Activated CD8-positive, alpha-beta memory T cell treated with anti-CD3 and anti-CD28 coated beads, Interleukin-2, amount 10 ng/mL, durations not matched to agents 7 days and 5 days (primary cell): ENCODE measurements at places on chromosomes 5 and 9. TPM values are rescaled to one million over a fixed set of nuclear protein-coding genes. Genes with fewer than 3 reads are reported as not detected.

Gene ABHD17B
- total RNA-seq: 27.0 TPM

Gene NEK6
- 10.9 TPM for total RNA-seq

Gene STPG3
- total RNA-seq: not detected

Gene NUDT2
- 28.9 TPM for total RNA-seq

Gene ELAVL2
- not detected for total RNA-seq

Gene MGAT1
- total RNA-seq: 142 TPM

Gene OR1N2
- not detected for total RNA-seq

Gene UBLCP1
- total RNA-seq: 31.0 TPM

Gene SLC36A3
- not detected for total RNA-seq

Gene AIF1L
- total RNA-seq: 0.12 TPM

Gene POLR3G
- 10.4 TPM for total RNA-seq

Gene GABRA1
- not detected for total RNA-seq

Gene HAVCR2
- total RNA-seq: 108 TPM

Gene SLCO6A1
- not detected for total RNA-seq

Gene MYMK
- not detected for total RNA-seq

Gene MYOT
- not detected for total RNA-seq

Gene IL9
- not detected for total RNA-seq

Gene WHRN
- total RNA-seq: 12.4 TPM

Gene MSMP
- total RNA-seq: not detected

Gene SPATA6L
- total RNA-seq: 0.56 TPM

Gene PCBD2
- 13.4 TPM for total RNA-seq

Gene ADRB2
- total RNA-seq: 4.4 TPM

Gene RAPGEF1
- 187 TPM for total RNA-seq

Gene FOXD1
- 0.23 TPM for total RNA-seq

Gene ARHGEF37
- 1.1 TPM for total RNA-seq

Gene TRMT10B
- 13.8 TPM for total RNA-seq

Gene GABRG2
- not detected for total RNA-seq

Gene ENTPD2
- total RNA-seq: not detected

Gene C9orf153
- not detected for total RNA-seq

Gene ZNF169
- total RNA-seq: 8.9 TPM

Gene ACOT12
- not detected for total RNA-seq

Gene TDRD7
- total RNA-seq: 15.3 TPM

Gene FRMD3
- total RNA-seq: 0.82 TPM

Gene UGT3A1
- not detected for total RNA-seq

Gene AGXT2
- total RNA-seq: not detected

Gene WDR31
- 1.1 TPM for total RNA-seq

Gene COL5A1
- 0.09 TPM for total RNA-seq

Gene OTULIN
- total RNA-seq: 123 TPM

Gene PKD2L2
- total RNA-seq: 0.38 TPM

Gene PCDHAC2
- not detected for total RNA-seq

Gene RFESD
- 3.3 TPM for total RNA-seq

Gene AK1
- 34.3 TPM for total RNA-seq

Gene GSN
- 8.0 TPM for total RNA-seq

Gene ACSL6
- total RNA-seq: 10.9 TPM

Gene C7
- total RNA-seq: not detected

Gene ARID3C
- total RNA-seq: not detected

Gene HTR1A
- not detected for total RNA-seq
